ENCODE measurements at places on chromosomes 3 and 15. TPM values are rescaled to one million over a fixed set of nuclear protein-coding genes. Genes with fewer than 3 reads are reported as not detected.

ADIPOQ gene
- total RNA-seq, result not detected

GOLGA6L7 gene
- not detected for total RNA-seq

REC114 gene
- total RNA-seq, result not detected

CHRM5 gene
- 0.01 TPM for total RNA-seq

TASOR gene
- 23.1 TPM for total RNA-seq

RTP3 gene
- not detected for total RNA-seq

TMEM212 gene
- total RNA-seq, result not detected

C3orf52 gene
- total RNA-seq, result 11.5 TPM

CISH gene
- 0.78 TPM for total RNA-seq

CADM2 gene
- 0.23 TPM for total RNA-seq

GANC gene
- total RNA-seq, result 4.8 TPM

TNNC1 gene
- 1.2 TPM for total RNA-seq

B3GALNT1 gene
- total RNA-seq, result 0.08 TPM

MYH15 gene
- 0.27 TPM for total RNA-seq

PLCH1 gene
- 1.1 TPM for total RNA-seq

AGBL1 gene
- total RNA-seq, result not detected

CELSR3 gene
- 5.4 TPM for total RNA-seq

ESYT3 gene
- 0.68 TPM for total RNA-seq

TMEM158 gene
- total RNA-seq, result 24.2 TPM

LRTM1 gene
- not detected for total RNA-seq

GADL1 gene
- not detected for total RNA-seq

TTC14 gene
- 15.4 TPM for total RNA-seq

SLC22A14 gene
- not detected for total RNA-seq

SPTSSB gene
- not detected for total RNA-seq

SOX14 gene
- not detected for total RNA-seq

MKRN2OS gene
- not detected for total RNA-seq

MYEF2 gene
- total RNA-seq, result 13.5 TPM

MED12L gene
- total RNA-seq, result 0.61 TPM

MKRN2 gene
- 22.8 TPM for total RNA-seq

All from A549 treated with CpdA at 1 μM for 4 hours (cell line).